Panc1 (cell line): ENCODE measurements at places on chromosomes 12 and 14.
A peak's percentile ranks its signal among the peaks of the same experiment; 100 is the strongest.

- DNase-seq: no peak
These were observed 16.7 kb upstream of the IFNG start for GRCh38 chr12:68176257-68176656.

- no peak for DNase-seq
These were observed 1.3 kb upstream of the ATP5MC2 start for GRCh38 chr12:53677016-53677799.

GRCh38 chr12:49945394-49946080, 5.0 kb upstream of the AQP2 start:
- peak; percentile 61 for DNase-seq

DNA sequence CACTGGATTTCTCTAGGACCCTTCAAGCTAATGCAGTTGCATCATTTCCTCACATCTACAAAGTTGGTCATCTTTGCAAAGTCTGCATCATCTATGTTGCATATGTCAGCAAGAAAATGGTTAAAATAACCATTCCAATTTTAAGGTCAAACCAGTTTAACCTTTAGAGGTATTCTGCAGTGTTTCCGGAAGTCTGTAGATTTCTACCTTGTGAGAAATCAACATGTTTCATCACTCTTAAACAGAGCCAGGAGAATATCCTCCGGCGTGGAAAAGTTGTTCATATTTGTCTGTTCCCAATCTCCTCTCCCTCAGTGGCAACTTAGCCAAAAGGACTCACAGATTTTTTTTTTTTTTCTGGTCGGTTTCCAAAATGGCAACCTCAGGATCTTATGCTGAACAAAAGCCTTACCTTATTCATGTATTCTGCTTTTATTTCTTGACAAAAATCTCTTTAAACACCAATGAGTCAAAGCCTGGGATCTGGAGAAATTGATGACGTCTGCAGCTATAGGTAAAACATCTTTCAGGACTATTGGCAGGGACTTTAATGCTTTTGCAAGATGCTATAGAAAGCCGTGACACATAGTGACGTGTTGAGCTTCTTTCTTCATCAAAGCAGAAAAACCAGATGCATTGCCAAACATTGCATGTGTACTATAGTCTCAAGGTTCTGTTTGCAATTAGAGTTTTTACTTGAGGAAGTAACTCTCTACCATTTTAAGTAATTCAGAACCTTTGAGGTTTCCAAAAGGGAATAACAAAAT, 16.0 kb upstream of the CDK17 start:
- no peak for DNase-seq

DNA sequence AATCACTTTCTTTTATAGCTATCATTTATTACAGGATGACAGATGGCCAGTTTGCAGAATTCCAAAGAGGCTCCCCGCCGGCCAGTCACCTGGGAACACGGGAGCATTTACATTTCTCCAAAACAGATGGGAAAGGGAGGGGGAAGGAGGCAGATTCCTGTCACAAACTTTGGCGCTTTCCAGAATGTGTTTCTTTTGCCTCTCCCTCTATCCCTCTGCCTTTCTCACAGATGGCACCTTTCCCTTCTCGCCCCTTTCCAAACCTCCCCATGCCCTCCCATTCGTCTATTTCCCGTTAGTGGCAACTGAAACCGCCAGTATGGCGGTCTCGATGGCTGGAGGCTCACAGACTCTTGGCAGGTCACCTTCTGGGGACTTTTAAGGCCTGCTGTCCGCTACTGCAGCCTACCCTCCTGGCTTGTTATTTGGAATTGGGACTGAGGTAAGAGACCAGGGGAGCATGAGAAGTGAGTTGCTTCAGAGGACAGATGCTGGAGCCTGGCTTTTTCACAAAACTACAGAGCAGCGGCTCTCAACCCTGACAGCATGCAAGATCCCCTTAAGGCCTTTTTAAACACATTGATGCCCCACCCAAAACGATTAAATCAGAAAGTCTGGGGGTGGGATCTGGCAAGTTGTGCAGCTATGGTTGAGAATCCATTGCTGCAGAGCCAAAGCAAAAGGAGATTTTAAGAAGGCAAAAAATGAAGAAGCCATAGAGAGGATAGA, 161.5 kb upstream of the VASH1 start:
- no peak for DNase-seq

GRCh38 chr14:98112194-98112780, 1159.7 kb downstream of the BCL11B start:
- DNase-seq: no peak

DNA sequence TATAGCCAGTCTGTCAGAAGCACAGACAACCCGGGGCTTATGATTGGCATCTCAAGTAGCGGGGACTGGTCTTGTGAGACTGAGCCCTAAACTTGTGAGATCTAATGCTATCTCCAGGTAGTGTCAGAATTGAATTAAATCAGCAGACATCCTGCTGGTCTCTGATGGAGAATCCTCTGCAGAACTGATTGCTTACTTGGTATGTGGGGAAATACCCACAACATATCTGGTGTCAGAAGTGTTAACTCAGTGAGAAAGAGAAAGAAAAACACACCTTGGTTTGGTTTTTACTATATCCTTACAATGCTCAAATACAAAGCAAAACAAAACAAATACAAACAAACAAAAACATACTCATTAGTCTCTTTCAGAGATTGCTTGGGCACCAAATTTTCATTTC, 10.0 kb downstream of the SEL1L start:
- DNase-seq: no peak

- no peak for DNase-seq
These were observed 144.7 kb downstream of the SMOC1 start for GRCh38 chr14:70023871-70024270.

DNA sequence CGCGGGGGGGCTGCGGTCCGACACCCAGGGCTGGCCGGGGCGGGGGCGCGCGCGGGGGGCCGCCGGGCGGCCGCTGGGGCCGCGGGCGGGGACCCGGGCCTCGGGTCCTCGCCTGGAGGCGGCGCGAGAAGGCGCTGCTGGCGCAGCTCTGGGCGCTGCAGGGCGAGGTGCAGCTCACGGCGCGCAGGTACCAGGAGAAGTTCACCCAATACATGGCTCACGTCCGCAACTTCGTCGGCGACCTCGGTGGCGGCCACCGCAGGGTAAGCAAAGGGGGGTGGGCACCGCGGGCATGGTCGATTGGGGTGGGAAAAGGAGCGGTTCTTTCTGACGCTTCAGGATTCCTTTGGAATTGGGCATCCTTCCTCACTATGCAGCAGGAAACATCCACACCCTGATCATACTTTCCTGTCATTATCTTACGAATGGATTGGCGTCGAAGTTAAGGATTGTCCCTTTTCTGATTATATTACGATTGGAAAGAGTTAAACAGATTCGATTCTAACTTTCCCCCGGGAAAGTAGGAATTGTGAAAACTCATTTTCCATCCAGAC, 798 bp downstream of the PDZRN4 start:
- DNase-seq: no peak

DNA sequence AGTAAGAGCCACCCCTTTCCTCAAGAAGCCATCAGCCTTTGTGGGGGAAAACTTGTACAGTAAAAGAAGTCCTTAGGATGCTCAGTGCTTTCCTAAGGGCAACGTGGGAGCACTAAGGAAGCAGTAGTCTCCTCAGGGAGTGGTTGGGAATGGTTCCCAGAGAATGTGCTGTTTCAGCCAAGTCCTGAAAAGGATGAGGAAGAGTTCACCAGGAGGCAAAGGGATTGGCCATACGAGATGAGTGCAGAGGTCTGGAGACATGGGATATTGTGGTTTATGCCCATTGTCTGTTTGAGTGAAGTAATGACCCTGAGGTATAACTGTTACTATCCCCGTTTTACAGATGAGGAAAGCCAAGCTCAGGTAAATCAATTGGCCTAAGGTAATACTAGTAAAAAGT, 86.0 kb upstream of the ATF1 start:
- DNase-seq: no peak

- no peak for DNase-seq
These were observed 1.1 kb upstream of the SLCO1B1 start for GRCh38 chr12:21129906-21130305.

GRCh38 chr12:132329036-132329719, at the start of gene GALNT9:
TSS of gene GALNT9 (minus strand) at chr12:132329589. CDS start at chr12:132329203, 386 bp downstream.
- no peak for DNase-seq

- DNase-seq: no peak
These were observed 58.1 kb downstream of the CPNE8 start for GRCh38 chr12:38847247-38847646.

DNA sequence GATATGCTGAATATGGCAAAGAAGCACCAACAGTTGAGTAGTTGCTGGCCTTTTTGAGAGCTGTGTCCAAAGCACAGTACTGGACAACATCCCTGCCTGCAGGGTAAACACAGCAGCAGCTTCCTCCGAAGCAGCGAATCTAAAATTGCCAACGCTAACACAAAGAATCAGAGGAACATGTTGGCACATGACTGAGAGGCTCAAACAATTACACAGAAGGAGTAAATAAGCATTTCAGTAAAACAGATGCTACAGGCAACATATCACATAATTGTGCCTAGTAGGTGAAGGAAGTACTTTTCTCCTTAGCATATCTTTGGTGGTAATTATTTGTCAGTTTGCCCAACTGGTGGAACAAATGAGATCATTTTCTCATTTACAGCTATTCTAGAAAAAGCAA, 52.1 kb downstream of the KICS2 start:
- DNase-seq: no peak

- no peak for DNase-seq
These were observed at the start of gene PRKCH for GRCh38 chr14:61321385-61322010. TSS of gene PRKCH (plus strand) at chr14:61321579. CDS start at chr14:61322102, 523 bp downstream.

GRCh38 chr12:57535764-57536596, 11.0 kb downstream of the DCTN2 start:
- DNase-seq: no peak
